Fibroblast of lung (primary cell): ENCODE measurements at places on chromosomes 13 and 19. TPM values are rescaled to one million over a fixed set of nuclear protein-coding genes. Genes with fewer than 3 reads are reported as not detected.

DNA sequence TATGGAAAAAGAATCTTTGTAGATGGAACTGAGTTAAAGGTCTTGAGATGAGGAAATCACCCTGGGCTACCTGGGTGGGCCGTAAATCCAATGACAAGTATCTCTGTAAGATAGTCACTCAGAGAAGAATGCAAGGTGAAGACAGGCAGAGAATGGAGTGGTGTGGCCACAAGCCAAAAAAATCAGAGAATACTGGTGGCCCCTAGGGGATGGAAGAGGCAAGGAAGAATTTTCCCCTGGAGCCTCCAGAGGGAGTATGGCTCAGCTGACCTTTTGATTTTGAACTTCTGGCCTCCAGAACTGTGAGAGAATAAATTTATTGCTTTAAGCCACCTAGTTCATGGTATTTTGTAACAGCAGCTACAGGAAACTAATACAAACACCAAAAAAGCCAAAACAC lies 32.7 kb upstream of the CSNK1A1L start:
- DNase-seq: peak; percentile 10
- no peaks in the 10 kb centered on the region for H3K36me3 ChIP-seq
- H3K27me3 ChIP-seq: no peaks in the 10 kb centered on the region
- no peaks in the 10 kb centered on the region for H3K4me1 ChIP-seq
- H3K27ac ChIP-seq: no peak overlapping the region

The PCP2 gene
- not detected in 2 replicates for total RNA-seq

The LILRB3 gene
- not detected in 2 replicates for total RNA-seq

GRCh38 chr19:10503002-10503789 lies at the start of gene KEAP1:
Gene KEAP1 (minus strand): TSS chr19:10503356. CDS start chr19:10500033, 3,323 bp downstream.
- peaks cover 9% of the 10 kb centered on the region for H3K36me3 ChIP-seq
- peak within 1 kb of the TSS; percentile 97 for H3K27ac ChIP-seq

GRCh38 chr19:56839652-56840450 lies 675 bp downstream of the PEG3 start:
- H3K27me3 ChIP-seq: no peaks in the 10 kb centered on the region
- no peak overlapping the region for H3K27ac ChIP-seq
- H3K36me3 ChIP-seq: no peaks in the 10 kb centered on the region

GRCh38 chr13:48580185-48580803 lies 47.4 kb upstream of the RCBTB2 start:
- H3K27ac ChIP-seq: no peak overlapping the region
- peak; percentile 36 for DNase-seq
- H3K4me1 ChIP-seq: no peaks in the 10 kb centered on the region

The ZFP82 gene
- total RNA-seq: 8.5 and 9.2 TPM in 2 replicates

GRCh38 chr19:16382775-16383543 lies 58.3 kb downstream of the KLF2 start:
- H3K4me3 ChIP-seq: no peak overlapping the region
- peak; percentile 72 for DNase-seq
- peaks cover 11% of the 10 kb centered on the region for H3K4me1 ChIP-seq
- H3K27me3 ChIP-seq: no peaks in the 10 kb centered on the region
- peak overlapping the region; percentile 78 for H3K27ac ChIP-seq
- H3K36me3 ChIP-seq: peaks cover 14% of the 10 kb centered on the region

DNA sequence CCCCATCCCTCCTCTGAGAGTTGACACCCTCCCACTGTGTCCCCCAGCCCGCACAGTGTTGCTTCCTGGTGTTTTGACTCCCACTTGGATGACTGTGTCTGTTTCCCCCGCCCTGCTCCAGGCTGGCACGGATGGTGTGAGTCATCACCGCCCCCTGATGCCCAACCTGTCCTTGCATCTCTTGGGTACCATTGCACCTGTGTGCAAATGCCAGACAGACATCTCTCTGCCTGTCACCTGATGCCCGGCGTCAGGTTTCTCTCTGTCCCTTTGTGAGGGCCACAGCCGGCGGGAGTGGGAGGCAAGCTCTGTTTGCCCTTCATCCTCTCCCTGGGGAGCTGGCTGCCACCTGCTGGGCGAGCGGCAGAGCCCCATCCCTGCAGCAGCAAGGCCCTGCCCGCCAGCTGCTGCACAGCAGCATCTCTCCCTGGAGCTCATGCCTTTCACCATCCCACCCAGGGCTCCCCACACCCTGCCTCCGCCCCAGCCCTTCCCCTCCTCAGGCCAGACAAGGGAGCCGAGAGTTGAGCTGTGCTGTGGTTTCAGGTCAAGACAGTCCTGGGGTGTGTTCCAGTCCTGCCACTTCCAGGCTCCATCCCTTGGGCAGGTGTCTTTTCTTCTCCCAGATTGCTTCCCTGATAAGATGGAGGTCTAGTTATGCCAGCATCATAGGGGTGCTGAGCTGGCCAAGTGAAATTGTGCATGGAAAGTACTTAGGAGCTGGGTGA lies 29.7 kb downstream of the NKPD1 start:
- H3K27ac ChIP-seq: no peak overlapping the region
- H3K36me3 ChIP-seq: peaks cover 3% of the 10 kb centered on the region
- H3K27me3 ChIP-seq: no peaks in the 10 kb centered on the region
- H3K4me3 ChIP-seq: no peak overlapping the region
- DNase-seq: peak; percentile 24
- no peaks in the 10 kb centered on the region for H3K4me1 ChIP-seq

The DCT gene
- under 0.01 and 0.17 TPM in 2 replicates for total RNA-seq

The CCDC169 gene
- 3.3 and 7.1 TPM in 2 replicates for total RNA-seq
